Stimulated activated CD8-positive, alpha-beta memory T cell treated with anti-CD3 and anti-CD28 coated beads, Interleukin-7, amount 100 ng/mL, for 1 hour (primary cell): ENCODE measurements at places on chromosomes 3 and 15.

DNA sequence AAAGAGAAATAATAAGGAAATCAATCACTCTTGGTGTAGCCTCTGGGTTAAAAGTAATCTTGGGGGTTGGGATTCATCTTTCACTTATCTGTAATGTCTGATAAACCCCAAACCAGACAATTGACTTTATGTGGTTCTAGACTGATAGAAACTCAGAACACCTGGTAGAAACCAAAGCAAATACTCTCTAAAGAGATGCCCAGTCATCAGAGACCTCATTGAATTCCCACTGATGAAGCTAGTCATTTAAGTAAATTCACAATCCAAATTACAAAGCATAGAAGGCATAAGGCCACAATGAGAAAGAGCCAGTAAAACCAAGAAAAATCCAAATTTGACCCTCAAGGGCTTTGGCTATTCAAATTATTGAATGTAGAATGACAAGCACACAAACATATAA lies 250.6 kb downstream of the MBNL1 start:
- no peak for DNase-seq

DNA sequence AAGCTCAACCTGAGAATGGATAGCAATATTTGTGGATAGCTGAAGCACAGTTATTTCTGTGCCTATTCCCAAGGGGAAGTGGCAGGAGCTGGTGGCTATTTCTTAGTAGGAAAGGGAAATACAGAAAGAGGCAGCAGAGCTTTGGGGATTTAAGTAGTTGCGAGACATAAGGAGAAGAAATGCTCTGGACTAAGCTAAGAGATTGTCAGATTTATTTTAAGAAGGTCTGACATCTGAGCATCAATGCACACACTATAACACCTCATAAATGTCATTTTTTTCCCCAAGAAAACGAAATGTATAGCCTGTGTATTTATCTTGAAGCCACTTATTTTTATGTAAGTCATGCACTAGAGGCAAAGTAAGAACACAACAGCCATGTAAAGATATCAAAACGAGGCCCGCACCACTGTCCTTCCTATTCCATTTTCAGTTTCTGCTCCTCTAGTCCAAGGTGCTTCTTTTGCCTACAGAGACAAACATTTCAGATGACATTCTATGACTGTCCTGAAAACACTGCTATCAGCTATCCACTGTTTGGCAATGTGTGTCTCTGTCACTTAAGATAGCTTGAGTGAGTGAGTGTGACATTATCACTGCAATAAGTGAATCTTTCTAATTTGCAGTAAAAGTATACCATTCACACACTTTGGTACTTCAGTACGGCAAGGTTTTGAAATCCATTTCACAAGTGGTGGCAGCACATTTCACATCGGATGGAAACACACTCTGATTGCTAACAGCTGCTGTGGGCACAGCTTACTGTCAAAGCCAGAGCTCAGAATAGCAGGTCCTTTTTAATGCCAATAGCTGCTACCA lies 62.7 kb upstream of the ICE2 start:
- no peak for DNase-seq

GRCh38 chr3:151477591-151478334 lies 16.9 kb upstream of the IGSF10 start:
- DNase-seq = no peak

GRCh38 chr15:58043192-58043903 lies 22.2 kb downstream of the ALDH1A2 start:
- no peak for DNase-seq

- DNase-seq = no peak
Observed at GRCh38 chr3:133663569-133664313, 2.0 kb upstream of the TOPBP1 start.

DNA sequence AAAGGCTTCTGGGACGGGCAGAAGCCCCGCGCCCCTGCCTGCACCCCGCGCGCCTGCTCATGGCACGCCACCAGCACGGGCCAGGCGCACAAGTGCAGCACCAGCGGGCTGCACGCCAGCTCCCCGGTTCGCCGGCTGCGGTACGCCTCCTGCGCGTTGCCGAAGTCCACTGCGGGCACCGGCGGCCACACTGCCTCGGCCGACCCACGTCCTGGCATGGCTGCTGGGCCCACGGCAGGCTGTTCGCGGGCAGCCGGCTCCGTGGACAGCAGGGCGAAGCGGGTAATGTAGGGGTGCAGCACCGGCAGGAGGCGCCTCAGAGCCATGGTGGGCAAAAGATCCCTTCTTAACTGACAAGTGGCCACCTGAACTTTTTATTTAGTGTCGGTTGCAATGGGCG lies 34.8 kb downstream of the MCCC1 start:
- DNase-seq = no peak

DNA sequence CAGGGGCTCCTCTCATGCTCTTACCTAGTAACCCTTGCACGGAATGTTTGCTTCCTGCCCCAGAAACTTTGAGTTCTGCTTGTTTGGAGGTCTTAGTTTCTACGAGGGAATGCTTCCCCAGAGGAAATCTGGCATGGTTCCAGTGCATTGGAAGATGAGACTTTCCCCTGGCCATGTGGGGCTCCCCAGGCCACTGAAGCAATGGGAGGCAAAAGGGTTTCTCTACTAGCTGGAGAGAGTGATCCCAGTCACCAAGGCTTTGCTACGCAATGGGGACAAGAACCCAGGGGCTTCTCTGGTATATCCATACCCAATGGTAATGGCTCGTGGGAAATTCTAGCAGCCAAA lies 44.2 kb upstream of the RPL32 start:
- no peak for DNase-seq

- DNase-seq = no peak
Observed at GRCh38 chr3:157099326-157100095, 60.4 kb downstream of the CCNL1 start.

DNA sequence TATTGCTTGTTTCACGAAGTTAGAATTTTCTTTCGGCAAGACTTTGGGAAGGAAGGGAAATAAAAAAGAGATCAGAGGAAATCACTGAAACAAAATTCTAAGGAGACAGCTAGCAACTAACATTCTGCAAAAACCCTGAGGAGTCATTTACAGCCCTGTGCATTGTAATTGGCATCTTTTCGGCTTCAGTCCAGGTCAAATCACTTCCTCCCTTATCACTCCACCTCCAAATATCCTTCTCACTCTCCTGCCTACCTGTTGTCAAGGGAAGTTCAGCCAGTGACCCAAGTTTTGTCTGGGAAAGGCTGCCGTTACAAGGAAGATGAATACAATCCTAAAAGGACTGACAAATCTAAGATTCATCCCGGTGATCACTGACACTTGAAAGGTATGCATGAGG lies 39.6 kb downstream of the MDFIC2 start:
- DNase-seq = no peak

DNA sequence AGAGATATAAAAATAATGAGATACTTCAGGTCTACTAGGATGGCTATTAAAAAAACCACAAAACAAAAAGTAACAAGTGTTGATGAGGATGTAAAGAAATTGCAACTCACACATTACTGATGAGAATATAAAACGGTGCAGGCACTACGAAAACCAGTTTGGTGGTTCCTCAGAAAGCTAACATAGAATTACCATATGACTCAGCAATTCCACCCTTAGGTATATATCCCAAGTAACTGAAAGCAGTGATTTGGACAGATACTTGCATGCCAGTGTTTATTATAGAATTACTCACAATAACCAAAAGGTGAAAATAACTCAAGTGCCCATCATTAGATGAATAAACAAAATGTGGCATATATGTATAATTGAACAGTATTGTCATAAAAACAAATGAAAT lies 87.5 kb upstream of the MELTF start:
- no peak for DNase-seq

DNA sequence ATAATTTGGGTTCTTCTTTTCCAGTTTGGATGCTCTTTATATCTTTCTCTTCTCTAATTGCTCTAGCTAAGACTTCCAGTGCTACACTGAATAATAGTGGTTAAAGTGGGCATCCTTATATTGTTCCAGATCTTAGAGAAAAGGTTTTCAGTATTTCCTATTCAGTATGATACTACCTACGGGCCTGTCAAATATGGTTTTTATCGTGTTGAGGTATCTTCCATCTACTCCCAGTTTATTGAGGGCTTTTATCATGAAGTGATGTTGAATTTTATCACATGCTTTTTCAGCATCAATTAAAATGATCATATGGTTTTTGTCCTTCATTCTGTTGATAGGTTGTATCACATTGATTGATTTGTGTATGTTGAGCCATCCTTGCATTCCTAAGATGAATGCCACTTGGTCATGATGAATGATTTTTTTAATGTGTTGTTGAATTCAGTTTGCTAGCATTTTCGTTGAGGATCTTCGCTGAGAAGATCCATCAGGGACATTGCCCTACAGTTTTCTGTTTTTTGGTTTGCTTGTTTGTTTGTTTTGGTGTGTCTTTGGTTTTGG lies 3.0 kb upstream of the LRRC34 start:
- DNase-seq = no peak

- DNase-seq = no peak
Observed at GRCh38 chr3:85796140-85796539, 837.4 kb downstream of the CADM2 start.

- no peak for DNase-seq
Observed at GRCh38 chr15:96336596-96337364, 6.3 kb downstream of the NR2F2 start.

DNA sequence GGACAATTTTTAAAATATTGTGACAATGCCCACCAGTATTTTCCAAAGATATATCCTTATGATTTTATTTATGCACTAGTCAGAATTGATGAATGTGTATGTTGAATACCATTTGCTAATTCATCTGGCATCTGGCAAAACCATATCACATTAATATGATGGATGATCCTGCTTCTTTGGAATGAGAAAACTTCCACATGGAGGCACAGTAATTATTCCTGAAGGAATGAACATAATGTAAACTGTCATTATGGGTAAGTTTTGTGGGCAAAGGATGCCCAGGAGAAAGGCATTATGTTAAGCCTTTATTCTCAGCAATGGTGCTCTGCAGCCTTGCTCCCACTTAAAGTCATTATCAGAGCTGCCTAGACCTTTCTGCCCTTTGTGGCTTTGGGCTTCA lies 113.0 kb upstream of the MME start:
- DNase-seq = no peak

DNA sequence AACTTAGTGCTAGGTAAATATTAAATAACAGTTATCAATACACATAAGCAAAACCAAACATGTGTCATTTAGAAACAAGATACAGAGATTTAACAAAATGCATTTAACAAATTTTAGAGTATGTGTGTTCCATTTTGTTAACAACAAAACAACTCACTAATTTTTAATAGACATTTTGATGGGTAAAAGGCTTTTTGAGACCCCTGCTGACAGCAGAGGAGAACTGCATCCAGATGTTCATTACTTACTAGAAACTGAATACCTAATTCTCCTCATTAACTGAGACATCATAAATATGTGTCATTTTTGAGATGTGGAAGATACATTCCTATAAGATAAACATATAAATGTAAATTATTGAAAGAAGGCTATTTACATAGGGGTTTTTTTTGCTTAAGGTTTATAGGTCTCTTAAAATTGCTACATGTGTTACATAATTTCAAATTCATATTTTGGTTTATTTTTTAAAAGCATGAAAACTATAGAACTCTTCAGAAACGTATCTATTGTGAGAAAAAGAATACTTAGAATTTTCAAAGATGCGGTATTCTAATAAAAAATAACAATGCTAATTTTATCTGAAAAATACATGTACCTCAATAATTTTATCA lies 1009.8 kb downstream of the TUSC7 start:
- DNase-seq = no peak

DNA sequence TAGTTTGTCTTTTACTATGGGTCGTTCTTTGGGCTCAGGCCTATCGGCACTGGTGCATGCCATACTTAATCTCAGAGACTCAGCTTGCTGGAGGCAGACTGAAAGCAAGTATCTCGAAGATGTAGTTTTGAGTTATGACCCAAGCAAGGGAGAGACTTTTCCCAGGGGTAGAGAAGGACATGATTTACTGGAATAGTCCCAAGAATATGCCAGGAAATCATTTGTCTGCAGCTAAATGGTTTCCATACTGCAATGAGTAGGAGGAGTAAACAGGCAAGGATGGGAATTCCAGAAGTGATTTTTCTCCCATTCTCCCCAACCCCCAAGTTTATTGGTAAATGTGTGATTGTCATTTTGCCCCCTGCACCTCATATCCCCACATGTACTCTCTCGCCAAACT lies 35.4 kb upstream of the LACTB start:
- DNase-seq = no peak

DNA sequence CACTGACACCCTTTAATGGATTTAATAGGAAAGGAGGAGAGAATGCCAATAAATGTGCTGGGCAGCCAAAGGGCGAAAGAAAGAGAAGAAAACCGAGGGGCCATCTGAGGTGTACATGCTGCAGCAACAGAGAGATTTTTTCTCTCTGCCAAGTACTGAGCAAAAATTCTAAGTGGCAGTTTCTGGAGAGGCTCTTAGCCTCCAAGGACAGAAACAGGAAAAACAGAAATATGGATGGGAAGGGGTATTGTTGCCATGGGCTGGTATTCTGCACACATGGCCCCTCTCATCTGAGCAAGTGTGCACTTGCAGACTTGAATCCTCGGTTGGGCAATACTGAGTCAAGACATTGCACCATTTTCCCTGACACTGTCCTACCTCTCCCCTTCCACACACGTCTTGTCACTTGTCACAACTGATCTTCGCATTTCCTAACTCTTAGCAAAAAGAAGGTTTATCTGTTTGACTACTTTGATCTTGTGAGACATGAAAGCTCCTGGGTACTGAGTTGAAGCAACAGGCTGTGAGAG lies 73.9 kb downstream of the PRICKLE2 start:
- DNase-seq = no peak

- DNase-seq = no peak
Observed at GRCh38 chr15:92097474-92098178, 244.1 kb downstream of the SLCO3A1 start.
